ENCODE measurements at places on chromosomes 2 and 18.

DNA sequence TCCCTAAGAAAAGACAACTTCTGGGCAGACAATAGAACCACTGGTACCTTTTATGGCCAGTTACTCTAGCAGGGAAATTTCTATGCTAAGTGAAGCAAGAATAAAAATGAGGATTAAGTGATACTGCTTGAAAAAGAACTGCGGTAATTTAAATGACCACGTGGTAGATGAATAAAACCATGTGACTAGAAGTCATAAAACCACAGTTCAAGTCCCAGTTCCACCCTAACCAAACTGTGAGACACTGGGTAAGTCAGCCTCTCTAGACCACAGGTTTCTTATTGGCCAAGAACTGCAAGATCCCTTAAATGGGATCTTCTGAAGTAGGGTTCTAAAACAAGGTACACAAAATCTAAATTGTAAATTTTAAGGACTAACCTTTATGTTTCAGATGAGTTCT, 12.7 kb downstream of the TMEM237 start:
- no peak for DNase-seq

DNA sequence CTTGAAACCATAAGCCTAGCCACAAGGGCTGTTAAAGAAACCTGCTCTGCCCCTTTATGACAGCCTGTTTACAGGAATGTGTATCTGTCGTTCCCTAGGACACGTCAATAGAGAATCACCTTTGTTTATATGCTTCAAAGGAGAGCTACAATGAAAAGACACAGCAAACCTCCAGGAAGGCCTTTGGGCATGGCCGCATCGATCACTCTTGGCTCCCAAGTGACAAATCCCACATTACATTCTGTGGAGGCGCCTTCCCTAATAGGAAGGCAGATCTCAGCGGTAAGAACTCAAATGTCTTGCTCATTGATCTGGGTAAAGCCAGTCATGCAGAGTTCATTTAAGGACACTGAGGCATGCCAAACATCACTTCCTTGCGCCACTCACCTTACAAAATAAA, 26.5 kb downstream of the KIAA2012 start:
- DNase-seq, result no peak

GRCh38 chr18:2883076-2883735, 36.4 kb downstream of the EMILIN2 start:
- DNase-seq, result no peak

GRCh38 chr18:64094210-64094609, 54.7 kb downstream of the LINC00305 start:
- DNase-seq, result no peak

DNA sequence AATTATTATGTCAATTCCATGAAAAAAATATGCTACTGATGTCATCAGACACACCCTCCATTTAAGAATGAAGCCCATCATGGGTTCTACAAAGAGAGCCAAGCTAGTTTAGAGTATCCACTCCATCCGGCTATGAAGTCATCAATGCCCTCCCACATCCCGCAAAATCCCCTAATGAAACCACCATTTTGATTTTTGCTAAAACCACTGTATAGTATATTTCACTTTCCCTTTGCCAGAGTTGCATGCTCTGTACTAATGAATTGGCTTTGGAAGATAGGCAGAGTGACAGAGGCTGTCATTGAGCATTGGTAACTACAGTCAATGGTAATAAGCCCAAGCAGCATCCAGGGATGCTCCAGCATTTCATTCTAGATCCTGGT, 118.6 kb downstream of the ANKRD44 start:
- no peak for DNase-seq

GRCh38 chr2:232937278-232937906, 67.3 kb downstream of the SNORC start:
- DNase-seq, result no peak

DNA sequence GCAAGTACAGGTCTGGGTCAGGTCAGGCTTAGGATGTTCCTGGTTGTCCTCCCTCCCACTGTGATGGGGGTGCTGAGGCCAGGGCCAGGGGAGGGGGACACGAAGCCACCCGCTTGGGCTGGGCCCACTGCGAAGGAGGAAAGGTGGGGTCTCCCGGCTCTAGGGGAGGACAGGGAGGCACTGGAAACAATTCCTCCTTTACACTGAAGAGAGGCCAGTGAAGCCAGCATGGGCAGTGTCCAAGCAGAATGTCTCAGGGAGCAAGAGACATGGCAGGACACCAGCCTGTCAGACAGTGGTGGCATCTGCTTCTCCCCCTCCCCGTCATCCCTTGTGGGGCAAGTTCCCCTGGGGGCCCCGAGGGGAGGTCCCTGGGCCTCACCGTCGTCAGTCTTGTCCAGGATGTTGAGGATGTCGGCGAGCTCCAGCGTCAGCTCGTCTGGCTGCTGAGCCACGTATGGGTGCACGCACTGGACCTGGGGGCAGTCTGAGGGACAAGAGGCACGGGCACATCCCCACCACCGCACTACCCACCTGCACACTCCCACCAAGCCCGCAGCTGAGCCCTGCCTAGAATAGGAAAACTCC, 10.8 kb downstream of the SNORC start:
- DNase-seq, result no peak

DNA sequence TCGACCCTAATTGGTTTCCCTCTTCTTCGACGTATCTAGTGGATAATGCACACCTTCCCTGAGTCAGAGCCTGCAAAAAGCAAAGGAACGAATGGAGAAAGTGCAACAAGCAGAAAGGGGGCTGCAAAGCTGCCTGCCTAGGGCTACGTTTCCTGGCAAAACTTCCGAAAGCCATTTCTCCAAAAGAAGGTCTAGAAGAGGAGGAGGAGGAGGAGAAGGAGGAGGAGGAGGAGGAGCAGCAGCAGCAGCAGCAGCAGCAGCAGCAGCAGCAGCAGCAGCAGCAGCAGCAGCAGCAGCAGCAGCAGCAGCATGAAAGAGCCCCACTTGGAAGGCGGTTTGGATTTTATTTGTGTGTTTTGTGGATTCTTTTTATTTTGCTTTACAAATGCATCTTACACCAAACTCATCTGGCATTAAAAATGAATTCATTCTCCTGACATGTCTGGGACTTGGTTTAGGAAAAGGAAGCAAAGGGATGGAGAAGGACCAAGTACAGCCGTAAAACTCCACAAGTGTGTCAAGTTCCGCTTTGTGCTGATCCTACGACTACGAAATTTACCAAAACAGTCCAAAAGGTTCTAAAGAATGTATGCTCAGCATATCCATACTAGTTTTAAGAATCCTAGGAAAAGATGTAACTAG, 2.0 kb downstream of the TCF4 start:
- DNase-seq, result peak; percentile 37

DNA sequence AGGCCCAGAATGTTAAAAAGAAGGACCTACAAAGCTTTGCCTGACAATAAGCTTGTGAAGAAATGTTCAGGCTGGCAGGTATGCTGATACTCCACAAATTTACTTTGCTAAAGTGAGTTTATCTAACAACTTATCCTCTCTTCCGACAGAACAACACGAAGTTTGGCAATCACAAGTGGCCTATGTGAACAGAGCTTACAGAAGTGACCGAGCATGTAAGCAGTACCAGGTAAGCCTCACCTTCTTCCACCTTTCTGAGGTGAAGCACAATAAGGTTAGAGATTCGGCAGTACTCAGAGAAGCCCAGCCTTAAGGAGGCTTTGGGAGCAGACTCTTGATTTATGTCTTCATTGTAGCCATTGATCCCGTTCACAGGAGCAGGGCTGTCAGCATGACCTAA, 9.0 kb upstream of the LCT start:
- DNase-seq, result no peak

GRCh38 chr2:231182513-231182899, 15.9 kb upstream of the ARMC9 start:
- DNase-seq, result no peak

- no peak for DNase-seq
Observed at GRCh38 chr2:150076281-150076680, 411.2 kb downstream of the RND3 start.

DNA sequence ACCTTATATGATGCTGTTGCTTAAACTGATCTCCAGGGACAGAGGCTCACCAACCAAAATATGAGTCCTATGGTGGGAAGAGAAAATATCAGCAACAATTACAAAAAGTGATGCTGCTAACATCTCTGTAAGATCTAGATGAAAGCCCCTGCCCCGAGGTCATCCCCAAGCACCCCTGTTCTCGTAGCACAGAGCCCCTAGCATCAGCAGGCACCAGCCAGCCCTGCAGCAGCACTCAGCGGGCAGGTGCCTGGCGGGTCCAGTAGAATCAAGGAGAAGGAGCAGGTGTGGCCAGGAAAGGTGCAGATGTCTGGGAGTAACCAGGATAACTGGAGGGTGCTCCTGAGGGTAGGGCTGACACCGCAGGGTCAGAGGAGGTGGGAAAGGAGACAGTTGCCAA, 474.2 kb upstream of the MYT1L start:
- DNase-seq, result no peak
